ENCODE measurements at places on chromosomes 6 and 20.

DNA sequence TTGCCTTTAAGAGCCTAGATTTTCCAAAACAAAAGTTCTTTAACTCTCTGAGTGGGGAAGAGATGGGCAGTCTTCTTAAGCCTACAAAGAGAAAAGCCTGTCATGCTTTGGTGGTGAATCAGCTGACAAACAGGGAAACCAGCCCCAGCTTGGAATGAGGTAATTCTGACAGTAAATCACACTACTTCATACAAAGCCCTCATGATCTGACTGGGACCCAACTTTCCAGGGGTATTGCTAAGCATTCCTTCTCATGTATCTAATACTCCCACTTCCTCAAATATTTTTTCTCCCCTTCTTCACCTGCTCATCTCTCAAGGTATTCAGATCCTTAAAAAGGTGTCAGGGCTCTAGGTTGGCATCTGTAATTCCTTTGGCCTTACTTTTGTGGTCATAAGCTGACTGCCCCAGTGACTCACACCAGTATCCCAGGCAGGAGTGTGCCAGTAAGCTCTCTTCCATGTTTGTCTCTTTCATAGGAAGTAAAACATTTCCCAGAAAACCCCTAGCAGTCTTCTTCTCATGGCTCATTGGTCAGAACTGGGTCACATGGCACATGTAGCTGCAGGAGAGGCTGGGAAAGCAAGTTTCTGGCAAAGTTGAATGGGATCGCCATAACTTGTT is 15.0 kb upstream of the TBC1D22B start:
- DNase-seq = no peak

GRCh38 chr6:43947860-43948259 is 177.8 kb downstream of the VEGFA start:
- DNase-seq = no peak

- no peak for DNase-seq
These were observed 98.6 kb downstream of the CDH4 start for GRCh38 chr20:61350500-61351250.

- DNase-seq = no peak
These were observed 14.8 kb upstream of the CALHM6 start for GRCh38 chr6:116446399-116446798.

GRCh38 chr6:18457065-18457737 is 70.1 kb downstream of the RNF144B start:
- DNase-seq = no peak

DNA sequence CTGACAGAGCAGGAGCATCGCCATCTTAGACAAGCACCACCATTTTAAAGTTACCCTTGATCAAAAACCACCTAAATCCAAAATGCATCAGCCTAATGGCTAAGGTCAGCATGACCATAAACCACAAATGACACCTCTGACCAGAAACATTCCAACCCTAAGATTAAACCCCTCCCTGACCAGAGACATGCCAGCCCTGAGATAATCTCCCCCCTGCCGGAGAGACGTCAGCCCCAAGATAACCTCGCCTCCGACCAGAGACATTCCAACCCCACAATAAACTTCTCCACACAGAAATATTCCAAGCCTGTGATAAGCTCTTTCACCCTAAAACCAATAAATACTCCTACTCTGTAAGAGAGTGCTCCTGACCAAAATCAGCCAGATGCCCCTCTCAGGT is 53.5 kb downstream of the PXDC1 start:
- DNase-seq = no peak

GRCh38 chr6:1324936-1325335 is 13.0 kb downstream of the FOXQ1 start:
- no peak for DNase-seq

DNA sequence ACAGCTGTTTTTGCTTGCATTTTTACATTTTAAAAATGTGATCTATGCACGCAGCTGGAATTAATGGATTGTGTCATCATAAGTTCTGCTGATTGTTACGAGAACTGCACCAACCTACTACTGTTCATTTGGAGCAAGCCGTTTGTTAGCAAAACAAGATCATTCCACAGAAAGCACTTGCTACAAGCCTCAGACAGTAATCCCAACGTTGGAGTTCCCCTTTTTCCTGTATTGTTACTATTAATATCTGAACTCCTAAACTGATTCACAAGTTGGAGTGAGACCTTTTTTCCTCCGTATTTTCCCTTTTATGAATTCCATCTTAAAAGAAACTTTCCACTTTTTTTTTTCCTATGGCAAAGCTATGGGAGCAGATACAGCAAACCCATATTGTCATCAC is 3.5 kb downstream of the TENT5A start:
- DNase-seq = no peak

- no peak for DNase-seq
These were observed 436.0 kb downstream of the PLCB1 start for GRCh38 chr20:8568075-8568474.

DNA sequence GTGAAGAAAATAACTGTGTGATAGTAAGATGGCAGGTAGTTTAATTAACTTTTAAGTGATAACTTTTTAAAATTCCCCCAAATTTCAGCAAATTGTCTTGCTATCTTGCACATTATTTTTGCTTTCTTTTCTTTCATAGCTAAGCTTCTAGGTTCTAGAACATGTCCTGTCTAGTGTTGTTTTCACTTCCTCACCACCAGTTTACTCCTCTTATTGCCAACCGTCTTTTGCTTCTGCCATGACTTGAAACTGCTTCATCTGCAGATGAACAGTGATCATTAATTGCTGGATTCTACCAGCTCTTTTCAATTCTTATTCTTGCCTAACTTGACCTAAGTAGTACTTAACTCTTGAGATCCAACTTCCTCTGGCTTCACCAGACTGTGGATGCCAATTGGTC is 137.8 kb downstream of the CENPW start:
- DNase-seq = no peak

DNA sequence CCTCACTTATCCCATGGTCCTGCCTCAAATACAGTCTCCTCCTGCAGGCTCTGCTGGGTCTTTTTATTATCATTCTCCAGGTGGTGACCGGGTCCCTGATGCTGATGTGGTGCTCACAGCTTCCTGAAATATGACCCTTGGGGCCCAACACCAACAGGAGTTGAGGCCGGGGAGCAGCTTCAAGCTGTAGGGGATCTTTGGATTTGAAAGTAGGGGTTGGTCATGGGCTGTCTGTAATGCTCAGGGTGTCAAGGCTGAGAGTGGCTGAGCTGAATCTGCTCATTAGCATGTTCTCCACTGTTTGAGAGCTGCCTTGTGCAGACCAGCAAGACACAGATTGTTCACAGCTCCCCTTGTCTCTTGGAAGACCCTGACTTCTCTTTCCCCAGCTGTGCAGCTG is 35.5 kb downstream of the HLA-F start:
- DNase-seq = no peak

GRCh38 chr20:37521061-37521771 is at the start of gene NNAT:
Gene NNAT (plus strand): TSS chr20:37521250. CDS start chr20:37521332, 82 bp downstream.
- no peak for DNase-seq

GRCh38 chr6:148611213-148611612 is 135.6 kb upstream of the UST start:
- DNase-seq = no peak

DNA sequence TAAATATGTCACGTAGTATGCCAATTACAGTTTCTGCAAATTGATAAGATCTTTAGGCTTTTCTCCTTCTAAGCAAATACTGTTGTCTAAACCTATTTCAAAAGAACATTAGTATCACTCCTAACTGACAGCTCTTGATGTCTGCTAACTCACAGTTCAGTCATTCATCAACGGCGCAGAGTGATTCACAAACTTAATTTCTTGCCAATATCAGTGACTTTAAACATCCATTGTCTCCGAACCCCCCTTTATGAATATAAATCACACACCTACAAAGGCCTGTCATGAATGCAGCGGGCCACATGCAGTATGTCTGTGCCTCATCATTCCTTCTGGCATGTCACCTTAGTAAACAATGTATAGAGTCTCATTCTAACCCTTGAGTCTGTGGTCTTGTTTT is 420.6 kb downstream of the CDC5L start:
- DNase-seq = no peak

DNA sequence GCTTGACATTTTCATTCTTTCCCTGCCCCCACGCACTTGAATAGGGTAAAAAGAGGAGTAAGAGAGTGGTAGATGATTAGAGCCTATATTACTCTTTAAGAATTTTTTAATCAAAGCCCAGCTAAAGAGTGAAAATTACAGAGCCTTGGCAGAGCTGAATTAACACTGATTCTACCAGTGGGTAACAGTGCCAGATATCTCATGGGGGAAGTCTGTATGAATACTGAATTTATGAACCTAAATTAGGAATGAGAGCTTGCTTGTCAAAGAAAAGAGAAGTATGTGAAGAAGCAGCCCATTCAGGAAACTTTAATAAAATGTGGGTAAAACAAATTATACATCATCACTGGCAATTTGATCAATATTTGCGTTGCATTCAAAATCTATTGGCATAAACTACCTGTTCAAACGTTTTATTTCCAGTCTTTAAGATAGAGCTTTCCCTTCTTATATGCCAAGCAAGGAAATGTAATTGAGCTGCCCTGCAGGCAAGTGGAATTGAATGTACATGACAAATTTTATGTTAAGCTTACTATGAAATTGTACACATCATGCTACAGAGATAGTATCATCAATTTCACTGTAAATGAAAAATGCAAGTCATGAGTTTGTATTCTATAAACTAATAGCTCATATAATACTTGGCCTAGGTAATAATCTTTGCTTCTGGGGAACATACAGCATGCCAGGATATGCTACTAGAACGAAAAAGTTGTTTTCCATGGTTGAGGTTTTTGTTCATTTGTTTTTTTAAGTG is 14.5 kb downstream of the SOBP start:
- DNase-seq = no peak

DNA sequence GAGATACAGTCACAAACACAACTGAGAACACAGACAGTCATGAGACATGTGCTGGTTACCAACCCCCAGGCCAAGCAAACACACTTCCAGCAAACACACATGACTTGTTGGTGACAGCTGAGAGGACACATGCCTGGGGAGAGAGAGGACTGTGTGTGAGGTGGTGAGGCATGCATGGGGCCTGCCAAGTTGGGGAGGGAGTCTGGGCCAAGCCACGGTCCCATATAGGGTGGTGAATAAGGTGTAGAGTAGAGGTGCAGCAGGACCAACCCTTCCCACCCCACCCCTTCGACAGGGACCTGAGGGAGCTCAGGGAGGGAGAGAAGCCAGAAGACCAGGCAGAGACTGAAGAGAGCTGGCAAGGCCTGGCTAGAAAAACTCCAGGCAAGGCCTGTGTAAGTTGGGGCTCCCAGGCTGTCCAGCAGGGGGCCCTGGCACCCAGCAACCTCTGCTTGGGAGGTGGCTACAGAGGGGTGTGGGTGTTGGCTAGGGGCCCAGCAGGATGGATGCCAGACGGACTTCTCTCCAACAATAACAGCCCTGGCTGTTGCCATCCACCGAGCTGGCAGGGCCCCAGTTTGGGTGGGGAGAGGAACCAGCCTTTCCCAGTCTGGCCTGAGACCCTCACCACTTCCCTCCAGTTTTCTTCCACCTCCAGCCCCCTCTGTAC is 2.0 kb upstream of the SLC29A1 start:
- peak; percentile 81 for DNase-seq

DNA sequence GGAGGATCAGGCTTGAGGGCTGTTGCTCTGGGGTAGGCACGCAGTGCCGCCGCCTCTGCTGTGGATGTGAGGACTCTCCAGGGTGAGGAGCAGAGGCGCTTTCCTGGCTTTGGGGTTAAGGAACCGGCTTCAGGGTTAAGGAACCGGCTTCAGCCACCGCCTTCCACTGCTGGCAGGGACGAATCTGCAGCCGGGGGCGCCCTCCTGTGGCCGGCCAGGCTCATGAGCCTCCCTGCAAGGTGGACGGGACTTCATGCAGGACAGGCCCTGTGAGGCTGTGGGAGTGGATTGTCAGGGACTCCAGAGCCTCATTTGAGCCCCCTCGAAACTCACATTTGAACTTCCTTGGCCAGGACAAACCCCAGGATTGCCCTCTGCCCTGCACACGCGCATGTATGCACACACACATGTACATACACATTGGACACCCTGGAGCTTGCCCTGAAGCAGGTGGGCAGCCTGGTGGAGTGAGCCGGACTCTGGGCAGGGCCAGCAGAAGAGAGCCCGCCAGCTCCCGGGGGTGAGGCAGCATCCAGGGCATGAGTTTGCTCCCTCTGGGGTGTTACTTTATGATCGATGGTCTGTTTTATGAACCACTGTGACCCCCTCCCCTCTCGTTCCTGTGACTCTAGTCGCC is 146.9 kb downstream of the PHACTR3 start:
- DNase-seq = no peak

DNA sequence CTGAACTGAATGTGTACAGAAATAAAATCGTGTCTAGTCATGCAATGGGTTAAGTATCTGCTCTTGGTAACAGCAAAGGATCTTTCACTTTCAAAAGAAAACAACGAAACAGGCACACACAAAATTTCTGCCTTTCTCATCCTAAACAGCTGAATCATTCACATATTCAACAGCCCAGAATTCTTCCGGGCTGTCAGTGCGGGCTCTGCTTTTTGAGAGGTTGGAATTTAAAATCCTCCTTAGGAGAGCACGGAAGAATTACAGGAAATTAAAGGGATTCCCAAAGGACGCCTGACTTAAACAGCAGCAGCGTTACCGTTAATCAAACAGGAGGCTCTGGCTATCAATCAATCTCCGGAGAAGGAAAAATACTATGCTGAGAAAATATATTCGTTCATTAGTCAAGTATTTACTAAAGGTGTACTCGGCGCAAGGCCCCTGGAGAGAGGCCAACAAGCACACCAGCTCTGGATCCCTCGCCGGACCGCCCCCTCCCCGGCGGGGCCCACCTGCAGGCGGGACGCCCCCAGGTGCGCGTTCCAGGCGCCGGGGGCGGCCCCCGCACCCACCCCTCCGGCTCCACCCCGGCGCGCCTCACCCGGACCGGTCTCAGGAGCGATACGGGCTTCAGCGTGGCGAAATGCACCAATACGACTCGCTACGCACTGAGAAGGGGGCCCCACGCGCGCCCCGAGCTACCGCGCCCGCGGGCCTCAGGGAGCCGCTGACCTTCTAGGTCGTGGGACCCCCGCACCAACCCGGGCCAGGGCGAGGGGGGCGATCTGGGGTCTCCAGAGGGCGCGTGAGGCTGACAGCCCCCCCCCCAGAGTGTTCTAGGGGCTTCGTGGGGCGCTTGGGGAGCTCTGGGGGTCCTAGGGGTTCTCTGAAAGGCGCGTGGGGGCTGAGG is 1.0 kb downstream of the NAPB start:
- peak; percentile 35 for DNase-seq

All from CD4-positive, alpha-beta T cell treated with Interleukin-17A for 1 hour (primary cell).